ENCODE measurements at places on chromosomes 12 and 14.

GRCh38 chr14:23562822-23563472, 4.6 kb downstream of the AP1G2 start:
- peak; percentile 88 for DNase-seq

DNA sequence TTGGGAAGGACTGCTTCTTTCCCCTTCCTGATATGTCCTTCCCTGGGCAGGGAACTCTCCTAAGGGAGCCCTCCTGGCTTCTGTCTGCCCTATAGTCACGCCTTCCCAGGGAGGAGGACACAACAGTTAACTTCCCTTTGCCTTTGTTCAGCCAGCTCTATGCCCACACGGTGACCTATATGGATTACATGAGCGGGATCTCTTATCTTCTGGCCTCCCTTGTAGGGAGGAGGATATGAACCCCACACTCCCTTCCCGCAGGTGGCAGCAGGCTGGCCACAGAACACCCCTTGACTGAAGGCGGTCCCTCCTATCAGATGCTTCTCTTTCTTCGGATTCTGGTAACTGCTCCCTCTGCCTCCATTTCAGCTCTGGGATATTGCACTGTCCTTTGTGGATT, 135.6 kb upstream of the MAX start:
- DNase-seq, result no peak

GRCh38 chr14:77475432-77476115, 17.7 kb downstream of the AHSA1 start:
- no peak for DNase-seq

DNA sequence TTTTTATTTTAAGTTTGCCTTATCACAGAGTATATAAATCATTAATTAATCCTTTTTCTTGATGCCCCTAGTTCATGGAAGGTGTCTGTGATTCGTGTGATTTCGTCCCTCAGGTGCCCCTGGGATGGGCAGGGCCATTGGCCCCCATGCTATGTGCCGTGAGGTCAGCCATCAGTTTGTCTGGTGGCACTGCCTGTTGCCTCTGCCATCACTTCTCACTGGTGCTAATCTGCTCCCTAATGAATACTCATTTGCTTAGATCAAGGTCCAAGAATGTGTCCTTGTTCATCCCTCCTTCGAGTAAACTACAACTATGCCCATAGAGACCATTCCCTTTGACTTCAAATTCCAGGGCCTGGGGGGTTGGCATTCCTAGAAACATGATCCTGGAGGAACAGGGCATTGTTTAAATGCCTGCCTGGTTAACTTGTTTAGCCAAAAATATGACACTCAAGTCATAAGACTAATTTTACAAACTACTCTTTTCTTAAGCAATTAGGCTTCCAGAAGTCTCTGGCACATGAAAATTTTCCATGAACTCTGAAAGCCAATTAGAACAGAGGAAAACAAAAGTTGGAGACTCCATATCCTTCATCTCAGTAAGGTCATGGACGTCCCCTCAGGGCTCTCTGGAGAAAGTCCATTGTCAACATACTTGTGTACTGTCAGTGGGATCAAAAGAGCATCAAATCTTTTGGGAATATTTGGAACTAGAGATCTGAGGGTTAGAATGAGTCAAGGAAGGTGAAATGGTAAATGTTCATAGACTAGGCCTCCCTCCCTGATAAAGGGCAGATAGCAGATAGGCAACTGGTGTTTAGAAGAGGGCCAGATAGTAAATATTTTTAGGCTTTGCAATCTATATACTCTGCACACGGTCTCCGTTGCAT, 90.9 kb upstream of the PLXNC1 start:
- no peak for DNase-seq

- no peak for DNase-seq
Measured at GRCh38 chr14:99363616-99364290, 91.8 kb upstream of the BCL11B start.

- DNase-seq, result peak; percentile 33
Measured at GRCh38 chr12:1935242-1935641, 16.8 kb upstream of the CACNA2D4 start.

DNA sequence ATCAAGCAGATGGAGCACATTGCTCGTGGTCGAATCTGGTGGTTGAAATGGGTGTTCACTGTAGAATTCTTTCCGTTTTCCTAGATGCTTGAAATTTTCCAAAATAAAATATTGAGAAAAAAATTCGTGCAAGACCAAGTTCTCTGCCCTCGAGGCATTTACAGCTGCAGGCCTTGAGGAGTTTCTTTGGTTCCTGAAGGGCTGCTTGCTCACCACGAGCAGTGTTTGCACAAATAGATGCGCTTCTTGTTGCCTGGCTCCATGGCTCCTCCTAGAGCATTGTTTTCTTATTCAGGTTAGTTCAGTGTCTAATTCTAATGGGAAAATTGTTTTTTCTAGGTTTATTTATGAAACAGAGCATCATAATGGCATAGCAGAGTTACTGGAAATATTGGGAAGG, 74.5 kb upstream of the DYNC1H1 start:
- DNase-seq, result no peak

DNA sequence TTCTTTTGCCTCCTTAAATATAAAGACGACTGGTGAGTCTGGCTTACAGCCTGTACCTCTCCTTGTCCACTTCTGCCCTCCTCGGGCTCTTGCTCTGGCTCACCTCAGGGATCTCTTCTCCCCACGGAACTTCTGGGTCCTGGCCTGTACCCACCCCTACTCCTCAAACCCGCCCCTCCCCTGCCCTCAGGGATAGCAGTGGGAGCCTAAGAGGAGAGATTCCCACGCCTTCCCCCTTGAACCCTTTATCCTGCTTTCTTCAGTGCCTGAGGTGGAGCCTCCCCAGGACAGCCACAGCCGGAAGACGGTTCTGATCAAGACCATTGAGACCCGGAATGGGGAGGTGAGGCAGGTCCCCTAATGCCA, 2.7 kb downstream of the PRPH start:
- no peak for DNase-seq

DNA sequence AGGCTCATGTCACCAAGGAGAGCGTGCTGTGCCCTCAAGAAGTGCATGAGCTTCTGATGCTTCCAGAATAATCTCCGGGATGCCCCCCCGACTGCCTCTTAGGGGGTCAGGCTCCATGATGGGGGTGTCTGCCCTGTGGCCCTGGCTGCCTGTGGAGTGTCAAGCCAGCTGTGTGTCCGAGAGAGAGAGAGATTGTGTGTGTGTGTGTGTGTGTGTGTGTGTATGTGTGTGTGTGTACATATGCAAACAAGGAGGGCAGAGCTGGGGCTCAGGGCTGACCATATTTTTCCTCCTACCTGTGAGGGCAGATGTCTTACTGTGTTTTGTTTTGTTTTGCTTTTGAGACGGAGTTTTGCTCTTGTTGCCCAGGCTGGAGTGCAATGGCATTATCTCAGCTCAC, 5.6 kb upstream of the ALDH2 start:
- no peak for DNase-seq

DNA sequence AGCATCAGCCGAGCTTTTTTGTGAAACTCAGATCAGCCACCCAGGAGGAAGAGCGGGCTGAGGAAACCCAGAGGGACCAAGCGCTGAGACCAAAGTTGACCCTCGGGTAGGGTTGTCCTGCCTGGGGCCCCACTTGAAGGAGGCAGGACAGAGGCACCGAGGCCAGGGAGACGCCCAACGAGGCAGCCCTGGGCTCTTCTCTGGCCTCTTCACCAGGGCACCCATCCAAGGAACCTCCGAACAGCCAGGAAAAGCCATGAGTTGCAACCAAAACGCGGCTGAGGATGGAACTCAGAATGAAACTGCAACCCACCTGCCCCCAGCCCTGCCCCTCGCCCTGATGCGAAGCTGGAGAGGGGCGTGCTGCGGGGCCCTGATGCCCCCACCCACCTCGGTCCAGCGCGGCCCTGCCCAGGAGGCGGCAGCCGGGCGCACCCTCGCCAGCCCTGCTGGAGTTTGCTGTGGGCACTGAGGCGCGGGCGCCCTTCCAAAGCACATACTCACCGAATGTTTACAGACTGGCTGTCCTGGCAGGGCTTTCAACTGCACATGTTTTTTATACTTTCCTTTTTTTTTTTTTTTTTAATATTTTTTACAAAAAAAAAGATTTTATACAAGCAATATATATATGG, 41.9 kb downstream of the JDP2 start:
- DNase-seq, result no peak

DNA sequence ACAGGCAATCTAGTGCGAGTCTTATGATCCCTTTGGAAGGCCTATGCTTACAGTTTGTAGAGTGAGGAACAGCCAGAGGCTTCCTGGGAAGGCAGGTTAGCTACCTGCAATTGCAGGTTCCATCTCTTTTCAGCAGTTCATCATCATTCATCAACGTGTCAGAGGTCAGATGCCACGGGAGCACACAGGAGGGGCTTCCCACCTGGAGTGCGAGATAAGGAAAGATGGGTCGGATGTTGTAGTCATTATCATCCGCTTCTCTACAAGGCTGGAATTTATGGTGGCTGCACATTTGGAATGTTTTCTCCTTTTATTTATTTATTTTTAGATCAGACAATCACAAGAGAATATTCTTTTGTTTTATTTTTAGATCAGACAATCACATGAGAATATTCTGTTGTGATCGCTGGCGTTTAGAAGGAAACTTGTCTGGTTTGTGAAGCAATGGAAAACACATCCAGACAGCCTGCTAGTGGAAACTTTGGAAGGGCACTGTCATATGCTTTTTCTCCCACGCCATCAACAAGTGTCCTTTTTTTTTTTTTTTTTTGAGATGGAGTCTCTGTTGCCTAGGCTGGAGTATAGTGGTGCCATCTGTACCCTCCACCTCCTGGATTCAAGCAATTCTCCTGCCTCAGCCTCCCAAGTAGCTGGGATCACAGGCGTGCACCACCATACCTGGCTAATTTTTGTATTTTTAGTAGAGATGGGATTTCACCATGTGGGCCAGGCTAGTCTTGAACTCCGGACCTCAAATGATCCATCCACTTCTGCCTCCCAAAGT, 1.9 kb upstream of the BICD1 start:
- DNase-seq, result no peak

DNA sequence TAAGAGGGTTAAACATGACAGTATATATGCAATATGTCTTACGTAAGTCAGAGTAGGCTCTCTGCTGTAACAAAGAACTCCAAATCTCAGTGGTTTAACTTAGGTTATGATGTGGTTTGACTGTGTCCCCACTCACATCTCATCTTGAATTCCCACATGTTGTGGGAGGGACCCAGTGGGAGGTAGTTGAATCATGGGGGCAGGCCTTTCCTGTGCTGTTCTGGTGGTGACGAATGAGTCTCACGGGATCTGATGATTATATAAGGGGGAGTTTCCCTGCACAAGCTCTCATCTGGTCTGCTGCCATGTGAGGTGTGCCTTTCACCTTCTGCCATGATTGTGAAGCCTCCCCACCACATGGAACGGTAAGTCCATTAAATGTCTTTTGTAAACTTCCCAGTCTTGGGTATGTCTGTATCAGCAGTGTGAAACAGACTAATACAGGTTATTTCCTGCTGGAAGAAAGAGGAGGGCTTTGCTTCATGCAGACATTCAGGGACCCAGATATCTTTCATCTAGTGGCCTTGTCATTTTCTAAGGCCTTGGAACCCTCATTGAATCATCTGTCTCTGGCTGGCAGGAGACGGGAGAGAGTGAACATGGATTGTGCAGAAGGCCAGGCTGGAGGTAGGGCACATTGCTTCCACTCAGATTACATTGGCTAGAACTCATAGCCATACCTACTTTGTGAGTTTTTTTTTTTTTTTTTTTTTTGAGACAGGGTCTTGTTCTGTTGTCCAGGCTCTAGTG, 96.1 kb downstream of the CRADD start:
- no peak for DNase-seq

- DNase-seq, result no peak
Measured at GRCh38 chr14:80095623-80096022, 115.7 kb downstream of the DIO2 start.

DNA sequence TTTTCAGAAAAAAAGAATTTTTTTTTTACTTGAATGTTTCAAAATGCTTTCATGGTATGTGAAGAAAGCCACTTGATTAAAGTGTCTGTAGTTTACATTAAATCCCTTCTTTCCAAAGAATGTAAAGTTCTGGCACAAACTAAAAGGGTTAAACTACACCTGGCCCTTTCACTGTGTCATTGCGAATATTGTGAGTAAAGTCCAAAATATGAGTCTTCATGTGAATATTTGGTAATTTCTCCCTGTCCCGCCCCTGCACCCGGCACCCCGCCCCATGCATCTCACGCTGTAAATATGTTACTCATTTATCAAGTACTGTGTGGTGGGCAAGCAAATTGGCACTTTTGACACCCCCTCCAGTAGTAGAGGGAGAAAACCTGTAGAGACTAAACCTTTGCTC, 274.7 kb downstream of the TTC6 start:
- no peak for DNase-seq

- DNase-seq, result peak; percentile 19
Measured at GRCh38 chr12:110929818-110930217, 9.4 kb upstream of the MYL2 start.

DNA sequence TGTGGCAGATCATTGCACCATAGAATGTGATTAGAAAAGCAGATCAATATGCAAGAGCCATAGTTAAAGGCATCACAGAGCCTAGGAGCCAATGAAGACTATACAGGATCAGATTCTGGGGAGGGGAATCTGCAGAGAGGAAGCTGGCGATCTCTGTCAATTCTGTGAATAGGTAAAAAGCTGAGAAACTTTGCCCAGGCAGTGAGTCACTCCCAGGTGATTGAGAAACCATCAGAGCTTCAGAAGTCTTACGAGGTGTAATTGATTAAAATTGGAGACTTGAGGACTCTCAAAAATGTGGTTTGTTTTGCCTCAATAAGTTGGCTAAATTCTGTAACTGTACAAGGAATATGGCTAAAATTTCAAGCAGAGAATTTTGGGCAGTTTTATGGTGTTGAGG, 41.7 kb upstream of the TSPAN11 start:
- DNase-seq, result no peak

DNA sequence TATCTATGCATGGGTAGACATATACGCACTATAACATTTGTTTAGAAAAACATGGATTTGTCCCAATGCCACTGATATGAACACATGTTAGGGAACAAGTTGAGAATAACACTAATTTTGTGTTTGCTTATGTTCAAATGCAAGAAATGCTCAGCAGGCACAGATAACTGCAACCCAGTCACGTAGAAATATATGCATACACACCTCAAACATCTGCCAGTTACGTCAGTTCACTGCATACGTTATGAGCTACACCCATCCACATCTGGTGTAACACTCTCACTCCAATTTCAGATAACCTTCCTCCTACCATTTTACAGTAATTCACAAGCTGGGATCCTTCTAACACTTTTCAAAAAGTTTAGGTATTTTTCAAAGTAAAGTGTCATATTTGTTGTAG, 10.7 kb downstream of the PAWR start:
- DNase-seq, result no peak

DNA sequence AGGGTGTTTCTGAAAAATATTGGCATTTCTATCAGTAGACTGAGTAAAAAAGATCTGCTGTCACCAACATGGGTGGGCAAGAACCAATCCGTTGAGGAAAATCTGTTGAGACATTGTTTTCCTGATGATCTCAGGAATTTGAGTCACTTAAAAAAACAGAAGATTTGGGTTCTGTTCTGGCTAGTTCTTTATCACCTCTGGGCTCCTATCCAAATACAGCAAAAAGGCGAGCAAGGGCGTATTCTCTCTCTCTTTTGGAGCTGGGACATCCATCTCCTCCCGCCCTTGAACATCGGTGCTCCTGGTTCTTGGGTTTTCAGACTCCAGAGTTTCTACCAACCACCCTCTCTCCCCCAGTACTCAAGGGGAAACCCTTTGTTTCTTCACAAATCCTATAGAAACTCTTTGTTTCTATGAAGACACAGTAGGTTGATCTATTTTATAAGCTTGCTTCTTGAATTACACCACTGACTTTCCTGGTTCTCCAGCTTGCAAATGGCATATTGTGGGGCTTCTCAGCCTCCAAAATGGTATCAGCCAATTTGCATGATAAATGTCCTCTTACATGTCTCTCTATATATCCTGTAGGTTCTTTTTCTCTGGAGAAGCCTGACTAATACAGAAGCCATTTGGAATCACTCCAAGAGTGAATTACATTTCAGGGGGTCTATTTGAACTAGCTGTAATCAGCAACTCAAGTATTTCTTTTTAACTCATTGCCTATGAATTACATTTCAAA, 263.9 kb upstream of the TMTC1 start:
- no peak for DNase-seq
